Right atrium auricular region (tissue), 2 donors: ENCODE measurements at places on chromosomes 6 and 20. TPM values are rescaled to one million over a fixed set of nuclear protein-coding genes. Genes with fewer than 3 reads are reported as not detected.

Gene RXRB
- 17.4 TPM for total RNA-seq

Gene PRKN
- total RNA-seq, result 15.7 TPM

GRCh38 chr20:36856691-36857635, 19.0 kb upstream of the TLDC2 start:
- DNase-seq, result no peak

- no peak for DNase-seq
These were observed 70.1 kb downstream of the ISM1 start for GRCh38 chr20:13291157-13291556.

DNA sequence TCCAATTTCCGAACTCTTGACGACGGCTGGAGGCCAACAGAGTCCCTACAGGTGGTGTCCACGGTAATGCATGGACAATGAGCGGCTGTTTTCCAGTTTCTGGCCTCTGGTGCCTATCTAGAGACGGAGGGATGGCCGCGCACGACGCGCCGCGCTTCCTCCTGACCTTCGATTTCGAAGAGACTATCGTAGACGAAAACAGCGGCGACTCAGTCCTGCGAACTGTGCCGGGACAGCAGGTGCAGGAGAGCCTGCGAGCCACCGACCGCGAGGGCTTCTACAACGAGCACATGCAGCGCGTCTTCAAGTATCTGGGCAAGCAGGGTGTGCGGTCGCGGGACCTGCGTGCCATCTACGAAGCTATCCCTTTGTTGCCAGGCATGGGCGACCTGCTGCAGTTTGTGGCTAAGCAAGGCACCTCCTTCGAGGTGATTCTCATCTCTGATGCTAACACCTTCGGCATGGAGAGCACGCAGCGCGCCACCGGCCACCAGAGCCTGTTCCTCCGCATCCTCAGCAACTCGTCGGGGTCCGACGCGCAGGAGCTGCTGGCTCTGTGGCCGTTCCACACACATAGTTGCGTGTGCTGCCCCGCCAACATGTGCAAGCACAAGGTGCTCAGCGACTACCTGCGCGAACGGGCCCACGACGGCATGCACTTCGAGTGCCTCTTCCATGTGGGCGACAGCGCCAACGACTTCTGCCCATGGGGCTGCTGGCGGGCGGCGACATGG, 169.4 kb downstream of the CDK19 start:
- DNase-seq, result no peak

- no peak for DNase-seq
These were observed 869 bp downstream of the COL21A1 start for GRCh38 chr6:56246541-56246880.

Gene BEND3
- total RNA-seq, result 0.56 TPM

DNA sequence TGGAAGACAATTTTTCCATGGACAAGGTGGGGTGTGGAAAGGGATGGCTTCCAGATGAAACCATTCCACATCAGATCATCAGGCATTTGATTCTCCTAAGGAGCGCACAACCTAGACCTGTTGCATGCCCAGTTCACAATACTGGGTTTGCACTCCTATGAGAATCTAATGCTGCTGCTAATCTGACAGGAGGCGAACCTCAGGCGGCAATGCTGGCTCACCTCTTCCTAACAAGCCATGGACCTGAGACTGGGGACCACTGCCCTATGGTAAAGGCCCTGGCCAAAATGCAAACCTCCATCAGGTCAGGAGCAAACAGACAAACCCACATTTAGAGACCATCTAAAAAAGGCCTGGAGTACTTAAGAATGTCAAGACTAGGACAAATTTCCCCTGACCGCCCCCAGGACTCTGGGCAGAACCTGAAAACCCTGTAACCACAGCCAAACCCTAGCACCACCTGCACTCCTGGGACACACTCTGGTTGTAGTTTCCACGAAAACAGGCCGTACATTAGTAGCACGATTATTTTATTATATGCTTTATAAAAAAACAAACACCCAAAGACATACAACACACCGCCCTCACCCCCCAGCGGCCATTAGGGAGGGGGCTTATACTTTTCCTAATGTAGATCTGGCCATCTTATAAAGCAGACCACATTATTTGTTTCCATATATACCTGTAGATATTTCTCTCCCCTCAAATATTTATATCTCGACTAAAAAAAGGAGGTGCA, 27.3 kb downstream of the SNX5 start:
- DNase-seq, result no peak

DNA sequence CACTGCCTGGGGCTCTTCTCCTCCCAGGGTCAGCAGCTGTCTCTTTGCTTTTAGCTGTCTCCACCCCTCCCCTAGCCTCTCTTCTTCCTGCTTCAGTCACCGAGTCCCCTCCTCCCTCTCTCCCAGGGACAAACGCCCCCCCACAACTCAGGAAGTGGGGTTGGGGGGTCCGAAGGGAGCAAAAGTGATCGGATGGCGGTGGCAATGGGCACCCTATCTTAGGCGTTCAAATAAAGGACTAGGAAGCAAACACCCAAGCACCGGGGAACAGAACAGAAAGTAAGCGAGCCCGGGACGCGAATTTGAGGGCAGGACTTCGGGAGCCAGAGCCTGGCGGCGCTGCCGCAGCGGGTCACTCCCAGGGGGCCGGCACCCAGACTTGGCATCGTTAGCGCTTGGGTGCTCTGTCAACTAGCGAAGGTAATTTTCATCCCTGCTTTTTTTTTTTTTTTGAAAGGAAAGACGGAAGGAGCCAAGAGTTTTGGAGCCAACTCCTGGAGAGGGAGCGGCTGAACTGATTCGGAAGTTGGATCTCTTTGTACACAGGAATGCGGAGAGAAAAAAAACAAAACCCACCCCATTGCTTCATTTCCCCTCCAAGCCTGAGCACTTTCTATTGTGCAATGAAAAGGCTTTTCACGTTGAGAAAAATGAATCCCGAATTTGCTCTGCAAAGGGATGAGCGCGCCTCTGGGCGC, 815 bp upstream of the ITPR3 start:
- no peak for DNase-seq

- no peak for DNase-seq
These were observed 87.9 kb downstream of the MMS22L start for GRCh38 chr6:97195117-97195516.

DNA sequence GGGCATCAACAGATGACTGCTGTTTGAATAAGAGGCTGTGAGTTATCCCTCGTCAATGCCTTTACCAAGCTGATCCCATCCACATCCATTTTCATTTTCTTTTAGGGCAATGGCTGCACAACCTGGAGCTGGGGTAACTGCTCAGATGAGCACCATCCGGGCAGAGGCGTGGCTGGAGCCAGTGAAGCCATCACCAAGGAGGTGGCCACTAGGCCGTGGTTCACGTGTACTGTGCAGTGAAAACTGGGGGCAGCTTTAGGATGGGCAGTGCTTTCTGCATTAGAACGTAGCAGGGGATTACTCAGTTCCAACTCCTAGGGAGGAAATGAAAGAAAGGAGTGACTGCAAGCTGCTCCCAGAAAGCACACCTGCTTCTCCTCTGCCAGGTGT, 51.2 kb downstream of the RRBP1 start:
- DNase-seq, result no peak

Gene SIM1
- total RNA-seq, result not detected

GRCh38 chr6:16728513-16729182, 32.6 kb downstream of the ATXN1 start:
- no peak for DNase-seq

GRCh38 chr20:45294003-45294368, 12.7 kb upstream of the RBPJL start:
- DNase-seq, result no peak

Gene TRAPPC3L
- not detected for total RNA-seq

GRCh38 chr6:152636609-152637295, 410 bp downstream of the SYNE1 start:
- no peak for DNase-seq

GRCh38 chr6:37865504-37865903, 46.0 kb downstream of the ZFAND3 start:
- DNase-seq, result no peak

GRCh38 chr6:22364306-22364705, 67.5 kb upstream of the PRL start:
- DNase-seq, result no peak

- no peak for DNase-seq
These were observed 400.9 kb downstream of the TAF4 start for GRCh38 chr20:61664556-61665320.

DNA sequence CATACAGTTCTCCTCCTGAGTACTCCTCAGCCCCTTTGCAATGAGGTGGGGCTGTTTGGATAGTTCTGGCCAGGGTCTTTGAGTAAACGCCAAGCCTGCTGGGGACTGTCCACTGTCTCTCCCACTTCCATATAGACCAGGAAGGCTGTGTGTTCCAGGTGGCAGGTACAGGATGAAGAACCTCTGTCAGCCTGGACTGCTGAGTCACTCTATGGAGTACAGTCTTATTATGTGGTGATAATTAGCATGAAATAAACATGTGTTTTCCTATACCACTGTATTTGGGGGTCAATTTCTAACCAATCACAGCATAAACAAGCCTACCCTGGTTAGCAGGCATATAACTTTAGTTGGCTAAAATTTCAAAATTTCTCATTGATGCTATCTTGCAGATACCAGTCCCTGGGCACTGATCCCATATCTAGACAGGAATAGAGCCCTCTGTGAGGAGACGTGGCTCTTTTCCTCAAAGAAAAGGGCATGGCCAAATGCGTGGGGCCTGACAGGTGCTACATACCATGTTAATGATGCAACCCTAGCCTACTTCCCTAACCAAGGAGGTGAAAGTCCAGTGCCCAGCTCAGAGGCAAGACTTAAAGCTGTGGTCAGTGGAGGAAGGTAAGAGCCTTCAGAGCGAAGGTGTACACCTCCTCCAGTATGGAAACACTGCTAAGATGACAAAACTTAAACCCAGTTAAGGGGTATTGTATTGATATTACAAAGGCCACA, 4.5 kb upstream of the ALDH8A1 start:
- no peak for DNase-seq

GRCh38 chr20:36847710-36848040, 28.3 kb upstream of the TLDC2 start:
- DNase-seq, result no peak
